Activated naive CD4-positive, alpha-beta T cell treated with anti-CD3 and anti-CD28 coated beads, Interleukin-2, amount 10 ng/mL, durations not matched to agents 7 days and 5 days (primary cell): ENCODE measurements at places on chromosomes 5 and 9.

DNA sequence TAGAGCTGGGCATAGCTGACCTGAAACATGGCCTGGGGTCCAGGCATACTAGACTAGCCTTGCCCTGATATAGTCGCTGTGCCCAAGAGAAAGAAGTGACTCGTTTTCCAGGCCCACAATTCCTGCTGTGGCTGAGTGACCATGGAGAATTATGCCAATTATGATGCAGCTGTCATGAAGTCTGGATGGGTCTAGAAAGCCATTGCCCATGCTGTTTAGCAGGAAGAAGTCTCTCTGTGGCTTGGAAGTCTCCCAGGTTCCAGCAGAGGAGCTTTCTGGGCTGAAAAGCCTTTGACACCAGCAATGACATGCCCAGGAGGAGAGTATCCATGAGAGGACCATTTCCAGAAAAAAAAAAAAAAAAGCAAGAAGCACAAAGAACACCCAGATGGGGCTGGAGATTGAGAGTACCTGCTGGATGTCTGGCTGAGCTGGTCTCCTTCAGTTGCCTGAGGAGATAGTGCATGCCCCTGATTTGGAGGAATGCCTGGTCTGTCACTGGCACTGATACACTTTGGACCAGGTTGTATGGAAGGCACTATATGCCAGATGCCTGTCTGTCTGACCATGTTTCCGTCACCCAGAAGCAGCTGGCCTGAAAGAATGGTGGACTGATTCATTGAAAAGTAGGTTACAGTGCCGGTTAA is 128.0 kb upstream of the EPB41L4A start:
- DNase-seq, result no peak

DNA sequence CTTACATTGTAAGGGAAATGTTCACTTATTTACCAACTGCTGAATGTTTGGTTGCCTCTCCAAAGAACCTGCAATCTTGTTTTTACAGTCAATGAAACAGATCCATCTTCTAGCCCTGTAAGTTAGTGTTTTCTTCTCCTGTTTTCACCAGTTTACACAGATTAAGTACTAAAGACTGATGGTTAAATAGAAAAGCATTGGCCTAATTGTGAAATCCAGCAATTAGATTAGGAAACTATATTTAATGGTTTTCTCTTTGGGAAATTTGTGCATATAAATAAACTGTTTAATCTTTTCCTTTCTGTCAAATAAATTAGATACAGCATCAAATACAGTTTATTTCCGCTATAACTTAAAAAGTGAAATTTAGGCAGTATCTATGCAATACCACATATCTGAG is 247.9 kb upstream of the MEF2C start:
- DNase-seq, result no peak

DNA sequence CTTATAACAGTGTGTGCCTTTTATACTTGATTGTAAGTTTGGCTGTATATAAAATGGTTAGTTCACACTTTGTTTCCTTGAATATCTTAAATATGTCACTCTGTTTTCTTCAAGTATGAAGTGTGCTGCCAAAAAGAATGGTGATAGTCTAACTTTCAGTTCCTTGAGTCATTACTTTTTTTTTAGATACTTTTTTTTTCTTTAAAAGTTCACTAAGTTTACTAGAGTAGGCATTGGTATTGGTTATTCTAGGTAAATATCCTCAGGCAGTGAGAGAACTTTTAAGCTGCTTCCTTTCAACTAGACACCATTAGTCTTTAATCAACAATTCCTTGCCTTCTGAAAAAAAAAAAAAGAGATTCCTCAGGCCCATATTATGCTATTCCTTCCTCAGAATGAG is 41.9 kb downstream of the SPEF2 start:
- DNase-seq, result no peak

- peak; percentile 51 for DNase-seq
Measured at GRCh38 chr9:106921341-106921899, 58.5 kb downstream of the ZNF462 start.

DNA sequence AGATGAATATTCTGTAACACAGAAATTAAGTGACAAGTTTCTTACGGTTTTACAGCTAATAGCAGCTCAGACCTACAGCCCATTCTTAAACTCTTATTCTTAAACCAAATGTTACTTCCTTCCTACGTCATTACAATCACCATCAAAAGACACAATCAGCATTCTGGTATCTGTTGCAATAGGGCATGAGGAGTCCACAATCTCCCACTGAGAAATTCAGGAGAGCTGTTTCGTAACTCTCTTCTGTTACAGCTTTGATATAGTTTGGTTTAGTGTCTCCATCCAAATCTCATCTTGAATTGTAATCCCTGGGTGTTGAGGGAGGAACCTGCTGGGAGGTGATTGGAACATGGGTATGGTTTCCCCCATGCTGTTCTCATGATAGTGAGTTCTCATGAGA is 163.4 kb downstream of the GAS1 start:
- no peak for DNase-seq

DNA sequence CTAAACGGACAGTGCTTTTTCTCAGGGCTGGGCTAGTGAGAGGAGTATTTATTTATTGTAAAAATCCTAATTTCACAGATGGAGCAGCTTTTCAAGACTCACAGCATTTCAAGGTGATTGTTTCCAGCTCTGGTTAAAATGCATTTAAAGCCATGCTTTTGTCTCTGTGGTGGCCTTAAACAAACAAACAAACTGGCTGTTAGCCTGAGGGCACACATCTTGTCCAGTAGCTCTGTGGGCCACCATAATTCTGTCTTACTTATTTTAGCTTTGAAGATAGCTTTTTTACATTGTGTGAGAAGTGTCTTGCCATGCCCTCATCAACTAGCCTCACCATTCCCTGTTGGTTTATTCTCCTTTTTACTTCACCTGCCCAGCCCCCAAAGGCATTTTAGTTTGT is 218.2 kb downstream of the PSAT1 start:
- no peak for DNase-seq

DNA sequence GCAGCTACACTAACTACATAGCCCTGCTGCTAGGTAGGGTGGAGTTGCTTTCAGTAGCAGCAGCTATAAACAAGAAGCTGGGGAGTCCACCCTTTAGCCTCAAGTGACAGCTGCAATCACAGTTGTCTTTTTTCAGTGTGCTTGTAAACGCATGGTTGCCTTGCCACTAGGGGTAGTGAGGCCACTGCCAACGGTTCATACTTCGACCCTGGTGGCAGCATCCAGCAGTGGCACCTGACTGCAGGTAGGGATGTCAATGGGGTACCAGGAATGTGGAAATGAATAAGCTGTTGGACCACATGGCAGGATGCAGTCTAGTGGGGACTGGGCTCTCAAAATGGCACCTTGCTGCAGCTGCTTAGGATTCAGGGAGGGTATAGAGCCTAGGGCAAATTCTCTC is 367.2 kb downstream of the RASEF start:
- no peak for DNase-seq

DNA sequence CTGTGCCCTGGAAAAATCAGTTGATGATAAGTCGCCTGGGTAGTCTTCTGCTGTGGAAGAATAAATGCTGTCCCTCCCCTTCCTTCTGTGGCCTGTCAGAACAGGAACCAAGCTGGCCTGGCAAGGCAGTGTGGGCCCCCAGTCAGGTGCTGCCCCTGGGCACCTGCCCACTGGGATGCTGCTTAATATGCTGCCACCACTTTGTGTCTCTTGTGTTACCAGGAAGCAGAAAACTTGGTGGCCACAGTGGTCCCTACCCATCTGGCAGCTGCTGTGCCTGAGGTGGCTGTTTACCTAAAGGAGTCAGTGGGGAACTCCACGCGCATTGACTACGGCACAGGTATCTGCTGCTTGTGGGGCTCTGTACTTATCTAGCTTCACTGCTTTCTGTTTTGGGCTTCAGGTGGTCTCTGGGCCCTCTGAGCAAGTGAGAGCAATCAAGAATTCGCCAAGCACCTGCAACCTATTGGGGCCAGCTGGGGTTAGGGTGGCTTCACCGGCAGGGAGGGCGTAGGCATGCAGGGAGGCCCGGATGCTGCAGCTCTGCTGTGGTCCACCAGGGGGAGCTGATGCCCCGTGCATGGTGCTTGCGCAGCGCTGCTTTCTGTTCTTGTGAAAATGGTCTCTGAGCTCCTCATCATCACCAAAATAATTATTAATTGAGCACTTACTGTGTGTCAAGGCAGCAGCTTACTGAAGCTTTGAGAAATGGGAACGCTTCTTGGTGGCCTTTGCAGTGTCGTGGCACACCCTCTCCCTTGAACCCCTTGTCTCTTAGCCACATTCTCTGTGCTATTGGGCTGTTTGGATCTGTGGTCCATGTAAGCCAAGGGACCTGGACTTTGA is 20.3 kb downstream of the PTPA start:
- DNase-seq, result peak; percentile 90

DNA sequence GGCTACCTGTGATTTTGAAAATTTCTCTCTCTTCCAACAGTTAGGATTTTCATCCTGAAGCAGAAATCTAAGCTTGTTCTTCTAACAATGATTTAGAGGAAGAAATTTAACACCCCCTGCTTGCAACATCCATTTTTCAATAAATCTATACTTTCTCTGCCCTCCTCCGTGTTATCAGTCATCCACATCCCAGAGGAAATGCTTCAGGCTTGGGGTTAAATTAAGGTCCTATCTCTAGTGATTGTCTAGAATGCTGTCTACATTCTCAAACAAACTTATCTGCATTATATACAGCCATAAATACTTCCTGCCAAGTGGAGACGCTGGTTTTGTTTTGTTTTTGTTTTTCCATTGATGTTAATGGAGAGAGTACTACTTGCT is 371.0 kb downstream of the CSNK1G3 start:
- DNase-seq, result no peak

DNA sequence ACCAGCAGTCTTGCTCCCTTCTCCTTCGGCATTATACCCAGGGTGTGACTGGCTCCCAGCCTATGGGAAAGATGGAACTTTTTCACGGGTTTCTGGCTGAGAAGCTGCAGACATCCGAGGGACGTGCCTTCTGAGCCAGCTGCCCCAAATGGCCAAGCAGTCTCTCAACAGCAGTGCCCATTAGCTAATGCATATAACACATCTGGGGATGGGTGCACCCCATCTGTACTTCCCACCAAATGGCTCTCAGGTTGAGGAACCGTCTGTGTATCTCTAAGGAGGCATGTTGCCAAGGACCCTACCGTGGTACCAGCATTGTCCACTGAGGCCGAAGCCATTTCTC is 25.0 kb downstream of the C5orf15 start:
- no peak for DNase-seq

- DNase-seq, result peak; percentile 12
Measured at GRCh38 chr9:136061405-136061804, 33.7 kb downstream of the NACC2 start.

DNA sequence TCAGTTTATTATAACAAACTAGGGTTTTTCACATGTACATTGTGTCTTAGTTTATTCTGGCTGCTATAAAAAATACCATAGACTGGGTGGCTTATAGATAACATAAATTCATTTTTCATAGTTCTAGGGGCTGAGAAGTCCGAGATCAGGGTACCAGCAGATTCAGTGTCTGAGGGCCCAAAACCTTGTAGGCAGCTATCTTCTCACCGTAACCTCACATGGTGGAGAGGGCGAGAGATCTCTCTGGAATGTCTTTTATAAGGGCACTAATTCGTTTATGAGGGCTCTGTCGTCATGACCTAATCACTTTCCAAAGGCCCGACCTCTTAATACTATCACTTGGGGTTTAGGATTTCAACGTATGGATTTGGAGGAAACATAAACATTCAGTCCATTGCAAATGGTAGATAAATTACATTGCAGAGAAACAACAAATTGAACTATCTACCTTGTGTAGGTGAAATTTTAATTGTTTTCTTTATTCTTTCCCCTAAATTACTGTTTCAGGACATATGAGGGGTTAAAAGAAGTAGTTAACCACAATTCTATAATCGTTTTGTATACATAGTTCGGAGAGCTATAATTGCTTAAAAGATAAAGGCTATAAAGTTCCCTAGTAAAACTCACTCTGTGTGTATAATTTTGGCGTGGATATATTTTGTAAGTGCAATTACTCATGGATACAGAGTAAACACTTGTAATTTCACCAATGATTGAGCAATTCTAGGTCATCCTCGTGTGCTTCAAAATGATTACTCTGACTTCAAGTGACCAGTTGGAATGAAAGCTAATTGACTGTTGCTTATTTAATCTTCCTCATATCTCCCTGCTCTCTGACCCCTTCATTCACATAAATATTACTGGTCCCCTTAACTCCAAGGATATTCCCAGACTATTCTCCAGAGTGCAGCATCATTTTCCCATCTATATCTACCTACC is 247.5 kb upstream of the TMEM161B start:
- DNase-seq, result no peak

DNA sequence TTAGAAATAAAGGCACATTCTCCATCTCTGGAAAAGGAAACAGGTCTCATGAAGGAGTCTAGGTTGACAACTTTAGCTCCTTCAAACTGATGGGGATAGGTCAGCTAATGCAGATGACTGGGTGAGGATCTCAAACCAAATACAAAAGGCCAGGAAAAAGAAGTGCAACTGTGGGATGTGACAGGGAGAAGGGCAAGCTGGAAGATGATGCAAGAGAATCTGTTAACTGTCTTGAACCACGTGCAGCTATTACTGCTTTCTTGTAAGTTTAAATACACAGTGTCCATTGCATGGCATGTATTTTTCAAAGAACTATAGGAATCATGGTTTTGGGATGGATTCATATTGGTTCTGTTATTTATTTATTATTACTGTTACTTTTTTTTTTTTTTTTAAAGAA is 331.8 kb downstream of the NDUFS4 start:
- no peak for DNase-seq

DNA sequence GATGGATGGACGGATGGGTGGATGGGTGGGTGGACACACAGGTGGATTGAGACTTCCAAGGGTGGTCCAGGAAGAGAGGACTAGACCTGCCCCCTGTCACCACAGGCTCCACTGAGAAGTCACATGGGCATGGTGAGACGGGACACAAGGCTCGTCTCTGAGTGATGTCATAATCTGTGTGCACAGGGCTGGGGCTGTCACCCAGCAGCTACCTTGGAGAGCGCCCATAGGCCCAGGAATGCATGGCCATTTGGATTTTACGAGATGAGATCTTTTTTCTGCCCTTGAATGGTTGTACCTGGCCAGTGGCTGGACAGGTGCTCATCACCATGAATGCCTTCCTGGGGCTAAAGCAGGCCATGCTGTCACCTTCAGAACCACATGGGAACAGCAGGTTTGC is 3.1 kb downstream of the OLFM1 start:
- DNase-seq, result no peak

DNA sequence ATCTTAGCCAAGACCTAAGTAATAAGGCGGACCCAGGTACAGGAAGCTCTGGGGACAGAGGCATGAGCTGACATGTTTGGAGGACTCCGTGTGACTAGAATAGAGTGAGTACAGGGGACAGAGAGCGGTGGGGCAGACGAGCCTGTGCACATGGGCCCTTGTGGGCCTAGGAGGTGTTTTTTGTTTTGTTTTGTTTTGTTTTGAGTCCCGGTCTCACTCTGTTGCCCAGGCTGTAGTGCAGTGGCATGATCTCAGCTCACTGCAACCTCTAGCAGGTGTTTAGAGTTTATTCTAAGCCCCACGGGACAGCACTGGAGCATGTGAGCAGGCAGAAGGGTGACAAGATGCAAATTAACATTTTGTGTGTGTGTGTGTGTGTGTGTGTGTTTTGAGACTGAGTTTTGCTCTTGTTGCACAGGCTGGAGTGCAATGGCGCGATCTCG is 3.1 kb upstream of the EEIG1 start:
- DNase-seq, result no peak

- DNase-seq, result peak; percentile 50
Measured at GRCh38 chr5:128674837-128675446, 136.9 kb upstream of the FBN2 start.

- DNase-seq, result no peak
Measured at GRCh38 chr5:128469912-128470311, 68.1 kb downstream of the FBN2 start.

- no peak for DNase-seq
Measured at GRCh38 chr9:35518981-35519679, 29.2 kb downstream of the RUSC2 start.

GRCh38 chr5:139842321-139842720 is 46.7 kb downstream of the PSD2 start:
- DNase-seq, result no peak
